ENCODE measurements at places on chromosomes 12 and 14. TPM values are rescaled to one million over a fixed set of nuclear protein-coding genes. Genes with fewer than 3 reads are reported as not detected.

- no peaks in the 10 kb centered on the region for H3K4me1 ChIP-seq
- no peak overlapping the region for H3K4me3 ChIP-seq
- H3K36me3 ChIP-seq = no peaks in the 10 kb centered on the region
- no peak overlapping the region for H3K27ac ChIP-seq
These were observed 611.3 kb downstream of the ETNK1 start for GRCh38 chr12:23236066-23236780.

DNA sequence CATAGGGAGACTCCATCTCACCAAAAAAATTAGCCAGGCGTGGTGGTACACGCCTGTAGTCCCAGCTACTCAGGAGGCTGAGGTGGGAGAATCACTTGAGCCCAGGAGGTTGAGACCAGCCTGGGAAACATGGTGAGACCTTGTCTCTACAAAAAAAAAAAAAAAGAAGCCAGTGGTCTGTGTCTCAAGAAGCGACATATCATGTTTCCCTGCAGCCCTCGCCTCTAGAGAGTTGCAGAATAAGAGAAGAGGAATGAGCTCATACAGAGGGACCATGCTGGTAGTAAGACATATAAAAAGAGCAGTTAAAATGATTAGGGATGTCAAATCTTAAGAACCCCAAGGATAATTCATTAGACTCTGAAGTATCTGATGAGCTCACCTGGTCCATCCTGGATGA lies 39.4 kb upstream of the BICDL1 start:
- no peaks in the 10 kb centered on the region for H3K27me3 ChIP-seq
- no peaks in the 10 kb centered on the region for H3K4me1 ChIP-seq
- H3K27ac ChIP-seq = no peak overlapping the region
- H3K4me3 ChIP-seq = no peak overlapping the region

- no peaks in the 10 kb centered on the region for H3K36me3 ChIP-seq
- H3K27me3 ChIP-seq = no peaks in the 10 kb centered on the region
- H3K27ac ChIP-seq = no peak overlapping the region
These were observed 13.7 kb upstream of the EIF2B2 start for GRCh38 chr14:74988993-74989392.

GRCh38 chr14:27553790-27554189 lies 956.0 kb upstream of the NOVA1 start:
- H3K36me3 ChIP-seq = no peaks in the 10 kb centered on the region
- H3K4me3 ChIP-seq = no peak overlapping the region
- no peak overlapping the region for H3K27ac ChIP-seq
- DNase-seq = no peak
- no peaks in the 10 kb centered on the region for H3K4me1 ChIP-seq

GRCh38 chr12:54571193-54572188 lies 17.0 kb downstream of the PPP1R1A start:
- no peaks in the 10 kb centered on the region for H3K27me3 ChIP-seq
- H3K36me3 ChIP-seq = peaks cover 12% of the 10 kb centered on the region
- no peak overlapping the region for H3K27ac ChIP-seq
- no peak for DNase-seq

The ALG10 gene
- 20.9 TPM for total RNA-seq

The CPNE6 gene
- not detected for total RNA-seq
